ENCODE measurements at places on chromosomes 7 and 10.

DNA sequence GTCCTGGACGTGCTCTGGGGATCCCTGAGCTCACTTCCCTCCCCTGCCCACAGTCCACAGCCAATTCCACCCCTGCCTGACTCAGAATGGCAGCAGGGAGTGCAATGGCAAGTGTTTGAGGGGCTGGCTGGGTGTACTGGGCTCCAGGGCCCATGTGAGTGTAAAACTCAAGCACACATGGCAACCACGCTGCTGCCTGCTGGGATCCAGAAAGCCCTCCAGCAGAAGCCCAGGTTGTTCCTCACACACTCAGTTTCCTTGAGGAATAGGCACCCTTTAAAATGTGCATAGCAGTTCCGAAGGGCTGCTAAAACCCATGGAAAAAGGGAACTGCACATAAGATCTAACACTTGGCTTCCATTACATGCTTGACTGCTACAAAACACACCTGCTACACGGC is 11.3 kb upstream of the ATP6V0A4 start:
- DNase-seq, result no peak

DNA sequence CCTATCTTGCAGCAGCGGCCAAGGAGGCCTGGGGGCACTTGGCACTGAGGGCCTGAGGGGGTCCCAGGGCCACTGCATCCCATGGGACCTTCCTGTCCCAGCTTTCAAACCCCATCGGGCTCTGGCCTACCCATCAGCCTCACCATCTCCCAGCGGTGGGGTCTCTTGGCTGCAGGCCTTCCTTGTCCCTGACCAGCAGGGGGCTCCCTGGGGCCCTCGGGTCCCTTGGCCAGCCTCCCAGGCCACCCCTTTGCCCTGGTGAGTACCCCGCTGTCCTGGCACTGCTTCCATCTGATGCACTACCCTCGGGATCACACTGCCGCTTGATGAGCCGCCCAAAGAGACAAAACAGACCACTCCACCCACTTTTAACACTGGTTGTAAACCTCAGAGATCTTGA is 43.5 kb downstream of the YKT6 start:
- DNase-seq, result no peak

- no peak for DNase-seq
Observed at GRCh38 chr7:138900035-138900828, 81.0 kb downstream of the KIAA1549 start.

DNA sequence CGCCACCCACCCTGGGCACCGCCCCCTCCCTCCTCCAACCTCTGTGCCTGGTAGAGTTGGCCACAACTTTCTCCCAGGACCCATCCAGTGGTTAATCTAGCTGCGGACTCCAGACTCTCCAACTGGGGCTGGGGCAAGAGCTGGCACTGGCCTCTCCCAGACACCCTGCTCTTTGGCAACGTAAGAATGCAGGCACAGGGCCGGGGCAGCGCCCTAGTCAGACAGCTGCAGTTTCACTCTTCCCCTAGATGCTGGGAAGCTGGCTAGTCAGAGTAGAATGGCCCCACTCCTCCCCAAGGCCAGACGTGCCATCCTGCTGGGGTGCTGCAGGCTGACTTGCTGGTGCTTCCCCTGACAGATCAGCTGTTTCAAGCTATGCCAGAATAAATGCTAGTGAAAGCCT is 22.1 kb downstream of the HSPA12A start:
- DNase-seq, result no peak

DNA sequence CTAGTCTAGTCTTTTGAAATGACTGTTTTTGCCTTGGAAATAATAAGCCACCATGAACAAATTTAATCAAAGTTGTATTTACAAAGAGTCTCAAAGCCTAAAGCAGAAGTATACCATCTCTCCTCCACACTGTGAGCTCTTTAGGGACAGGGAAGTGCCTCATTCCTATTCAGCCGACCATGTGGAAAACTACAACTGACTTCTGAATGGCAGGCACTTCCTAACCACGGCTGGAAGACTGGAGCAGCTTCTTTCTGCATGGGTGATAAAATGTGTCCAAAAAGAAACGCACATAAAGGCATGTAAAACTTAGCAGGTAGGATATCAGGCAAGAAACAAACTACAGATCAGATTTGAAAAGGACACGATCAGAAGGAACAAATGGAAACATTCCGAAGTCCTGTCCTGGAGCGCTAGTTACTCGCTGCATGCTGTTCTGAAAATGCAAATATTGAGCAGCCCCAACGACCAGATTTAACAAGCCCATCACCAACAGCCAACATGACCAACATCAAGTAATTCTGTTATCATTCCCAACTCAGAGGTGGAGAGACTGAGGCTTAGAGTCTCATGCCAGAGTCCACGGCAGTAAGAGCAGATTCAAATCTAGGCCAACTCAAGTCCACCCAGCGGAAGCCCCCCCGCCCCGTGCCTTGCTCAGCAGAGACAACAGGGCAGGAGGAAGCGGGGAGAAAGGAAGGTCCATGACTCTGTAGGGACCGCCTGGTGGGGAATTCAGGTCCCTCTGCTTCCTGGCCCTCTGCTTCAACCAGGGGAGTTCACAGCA is 26.5 kb downstream of the CTBP2 start:
- no peak for DNase-seq

DNA sequence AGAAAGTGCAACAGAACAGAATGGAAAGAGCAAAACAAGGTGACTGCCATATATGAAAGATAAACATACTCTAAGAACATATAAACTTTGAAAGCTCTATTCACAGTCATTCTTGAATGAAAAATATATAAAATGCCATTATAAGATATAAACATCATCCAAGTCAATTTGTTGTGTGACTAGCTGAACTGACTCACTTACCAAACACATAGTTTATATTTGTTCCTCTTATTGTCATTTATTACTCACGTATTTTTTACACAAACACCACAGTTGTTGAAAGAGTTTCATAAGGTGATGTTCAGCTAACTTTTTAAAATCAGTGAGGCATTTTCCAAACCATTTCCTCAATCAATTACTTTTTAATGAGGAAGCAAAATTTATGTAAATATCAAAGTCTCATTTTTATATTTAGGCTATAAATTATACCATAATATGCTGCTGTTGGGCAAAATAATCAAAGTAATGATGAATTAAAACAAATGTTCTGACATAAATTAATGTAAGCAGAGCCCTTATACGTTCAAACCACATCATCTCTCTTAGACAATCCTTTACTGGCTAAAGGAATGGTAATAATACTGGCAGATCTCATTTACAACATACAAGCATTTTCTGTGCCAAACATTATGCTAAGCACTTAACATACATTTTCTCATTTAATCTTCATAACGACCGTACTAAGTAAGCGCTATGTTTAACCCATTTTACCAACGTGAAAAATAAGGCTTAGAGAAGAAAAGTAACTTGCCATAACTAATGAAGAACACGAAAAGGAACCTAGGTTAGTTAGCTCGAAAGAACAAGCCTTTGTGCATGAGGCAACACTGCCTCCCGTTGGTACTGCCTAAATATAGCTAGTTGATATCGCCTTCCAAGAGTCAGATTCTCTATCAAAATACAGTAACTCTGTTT is 7.3 kb downstream of the LRRN3 start:
- no peak for DNase-seq

DNA sequence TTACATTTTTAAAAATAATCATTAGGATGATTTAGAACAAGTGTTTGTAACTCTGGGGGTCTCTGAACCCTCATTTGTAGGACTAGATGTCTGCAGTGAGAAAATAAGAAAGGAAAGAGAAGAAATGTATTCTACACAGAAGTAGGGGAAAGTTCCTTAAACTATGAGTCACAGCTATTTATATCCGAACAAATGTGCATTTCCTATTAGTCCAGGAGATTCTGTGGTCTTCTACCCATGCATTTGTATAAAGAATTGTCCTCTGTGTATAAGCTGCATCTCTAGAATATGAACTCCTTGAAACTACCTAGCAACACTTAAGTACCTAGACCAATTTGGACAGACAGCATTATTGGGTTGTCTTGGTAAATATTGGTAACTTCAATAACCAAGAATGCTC is 15.9 kb upstream of the CD36 start:
- DNase-seq, result no peak

DNA sequence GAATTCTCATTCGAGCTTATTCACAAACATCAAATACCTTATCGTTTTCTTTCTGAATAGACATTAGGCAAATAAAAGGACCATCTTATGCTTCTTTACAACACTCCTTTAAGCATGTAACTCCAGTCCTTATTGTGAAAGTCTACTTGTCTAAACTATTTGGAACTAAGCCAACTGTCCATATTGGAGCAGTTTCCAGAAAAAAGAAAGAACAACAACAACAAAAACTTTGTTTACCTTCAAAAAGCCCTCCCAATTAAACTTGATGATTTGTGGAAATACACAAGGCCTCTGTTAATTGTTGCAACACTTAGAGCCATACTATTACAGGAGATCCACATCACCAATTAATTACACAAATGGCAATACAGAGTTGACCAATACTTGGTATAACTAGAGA is 163.6 kb downstream of the GALNT11 start:
- DNase-seq, result no peak

- DNase-seq, result no peak
Observed at GRCh38 chr7:17802056-17802455, 138.2 kb downstream of the SNX13 start.

GRCh38 chr10:69451209-69451783 is at the start of gene TSPAN15:
Gene TSPAN15, plus strand, starts transcription at chr10:69451465. Its CDS starts 130 bp downstream, at chr10:69451595.
- peak; percentile 74 for DNase-seq

DNA sequence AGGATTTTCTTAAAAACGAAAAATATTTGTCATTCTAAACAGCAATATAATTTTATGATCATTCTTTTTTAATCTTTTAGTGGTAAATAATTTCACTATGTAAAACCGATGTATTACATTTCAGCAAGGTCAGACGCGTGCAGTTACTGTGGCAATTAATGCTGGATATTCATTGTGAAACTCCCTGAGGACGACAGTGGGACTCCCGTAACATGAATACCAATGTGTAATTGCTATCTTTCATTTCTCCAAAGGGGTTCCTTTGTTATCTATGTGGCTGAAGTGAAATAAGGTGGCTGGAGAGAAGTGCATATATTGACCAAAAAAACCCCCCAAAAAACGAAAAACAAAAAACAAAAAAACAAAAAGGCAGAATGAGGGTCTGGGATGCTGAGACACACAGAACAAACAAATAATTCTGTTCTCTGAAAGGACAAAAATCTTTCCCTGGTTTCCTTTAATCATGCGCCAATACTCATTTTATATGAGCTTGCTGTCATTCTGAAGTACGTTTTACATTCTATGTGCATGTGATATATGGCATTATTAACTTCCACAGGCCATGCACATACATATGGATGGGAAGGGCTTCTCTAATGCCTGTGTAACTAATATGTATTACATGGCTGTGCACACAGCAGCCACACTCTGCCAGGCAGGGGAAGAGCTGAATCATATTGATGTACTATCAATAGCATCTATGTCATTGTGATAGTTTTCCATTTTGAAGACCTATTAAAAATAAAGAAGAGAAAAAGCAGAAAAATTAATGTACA is 161.4 kb downstream of the RAPGEF5 start:
- no peak for DNase-seq

DNA sequence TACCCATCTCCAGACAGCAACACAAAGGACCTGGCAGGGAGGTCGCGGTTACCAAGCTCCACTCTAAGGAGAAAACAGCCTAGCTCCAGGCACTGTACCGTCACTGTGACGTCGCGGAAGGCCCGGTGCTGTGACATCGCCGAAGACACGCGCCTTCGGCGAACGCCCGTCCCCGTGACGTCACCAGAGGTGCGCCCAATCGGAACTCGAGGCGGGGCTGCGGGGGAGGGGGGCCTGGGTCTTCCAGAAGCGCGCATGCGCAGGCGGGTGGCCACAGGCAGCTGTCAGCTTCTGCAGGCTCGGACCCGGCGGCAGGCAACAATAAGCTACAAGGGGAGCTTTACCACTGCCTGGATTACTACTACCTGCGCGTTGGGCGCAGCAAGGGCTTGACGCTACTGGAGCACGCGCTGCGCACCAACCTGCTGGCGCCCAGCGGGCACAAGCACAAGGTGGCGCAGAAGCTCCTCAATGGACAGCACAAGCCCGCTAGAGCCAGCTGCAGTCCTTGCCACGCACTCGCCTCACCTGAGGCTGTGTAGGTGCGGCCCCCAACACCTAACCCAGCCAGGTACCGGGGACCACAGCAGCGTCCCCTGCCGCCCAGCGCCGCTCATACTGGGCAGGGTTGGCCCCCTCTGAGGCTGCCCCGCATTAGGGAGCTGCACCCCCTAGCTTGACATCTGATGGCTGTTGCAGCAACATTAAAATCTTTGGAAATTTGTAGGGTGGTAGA is 208.4 kb downstream of the TPST1 start:
- DNase-seq, result peak; percentile 47

GRCh38 chr7:134069187-134069586 is 58.0 kb upstream of the LRGUK start:
- no peak for DNase-seq

GRCh38 chr10:75499556-75500160 is 68.2 kb downstream of the LRMDA start:
- no peak for DNase-seq

DNA sequence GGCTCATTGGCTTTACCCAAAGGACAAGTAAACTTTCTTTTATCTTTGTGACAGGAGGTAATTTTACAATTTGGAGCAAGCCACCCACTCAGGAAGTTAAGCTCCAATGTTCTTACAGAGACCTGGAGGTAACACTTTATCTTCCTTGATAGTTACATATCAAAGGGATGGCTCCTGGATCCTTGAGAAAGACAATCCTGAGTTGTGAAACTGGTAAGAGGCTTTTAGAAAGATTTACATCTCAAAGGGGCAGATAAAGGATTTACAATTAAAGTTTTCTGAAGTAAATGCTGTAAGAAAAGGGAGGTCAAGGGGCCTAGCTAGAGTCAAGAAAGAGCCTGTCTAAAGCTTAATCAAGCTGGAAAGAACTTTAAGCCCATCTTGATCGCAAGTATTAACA is 124.4 kb upstream of the ZNF804B start:
- no peak for DNase-seq

GRCh38 chr7:8141070-8141469 is 120.9 kb downstream of the ICA1 start:
- no peak for DNase-seq

- DNase-seq, result no peak
Observed at GRCh38 chr7:135853499-135853898, 104.9 kb upstream of the FAM180A start.

GRCh38 chr10:52420656-52421055 is 106.6 kb downstream of the DKK1 start:
- DNase-seq, result no peak

DNA sequence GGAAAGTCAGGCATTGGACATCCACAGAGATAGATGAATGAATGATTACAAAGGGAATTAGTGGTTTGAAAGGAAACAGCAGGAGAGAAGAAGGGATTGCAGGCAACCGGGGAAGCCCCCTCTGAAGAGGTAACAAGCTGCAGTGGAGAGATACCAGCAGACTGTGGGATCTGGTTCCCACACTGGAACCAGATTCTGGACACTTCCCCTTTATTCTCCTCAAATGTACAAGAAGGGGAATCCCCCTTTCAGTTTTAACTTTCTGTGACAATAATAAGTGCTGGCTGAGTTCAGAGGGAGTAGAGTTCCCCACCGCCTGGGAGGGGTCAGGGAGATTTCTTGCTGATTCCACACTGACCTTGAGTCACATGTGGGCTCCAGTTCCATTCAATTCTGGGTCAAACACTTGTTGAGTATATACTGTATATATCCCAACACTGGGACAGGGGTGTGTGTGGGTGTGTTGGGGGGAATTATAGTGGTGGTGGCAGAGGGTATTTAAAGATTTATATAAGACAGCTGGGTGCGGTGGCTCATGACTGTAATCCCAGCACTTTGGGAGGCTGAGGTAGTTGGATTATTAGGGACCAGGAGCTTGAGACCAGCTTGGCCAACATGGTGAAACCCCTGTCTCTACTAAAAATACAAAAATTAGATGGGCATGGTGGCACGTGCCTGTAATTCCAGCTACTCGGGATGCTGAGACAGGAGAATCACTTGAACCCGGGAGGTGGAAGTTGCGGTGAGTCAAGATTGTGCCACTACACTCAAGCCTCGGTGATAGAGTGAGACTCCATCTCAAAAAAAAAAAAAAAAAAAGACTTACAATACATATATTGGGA is 16.5 kb upstream of the DDIT4 start:
- no peak for DNase-seq
